ENCODE measurements at places on chromosomes 7 and 10.

- no peak for DNase-seq
Measured at GRCh38 chr7:99563650-99564049, 5.2 kb downstream of the ZNF655 start.

- no peak for DNase-seq
Measured at GRCh38 chr10:50600831-50601477, 22.8 kb downstream of the SGMS1 start.

GRCh38 chr7:34090816-34091215 lies 185.5 kb downstream of the BMPER start:
- no peak for DNase-seq

DNA sequence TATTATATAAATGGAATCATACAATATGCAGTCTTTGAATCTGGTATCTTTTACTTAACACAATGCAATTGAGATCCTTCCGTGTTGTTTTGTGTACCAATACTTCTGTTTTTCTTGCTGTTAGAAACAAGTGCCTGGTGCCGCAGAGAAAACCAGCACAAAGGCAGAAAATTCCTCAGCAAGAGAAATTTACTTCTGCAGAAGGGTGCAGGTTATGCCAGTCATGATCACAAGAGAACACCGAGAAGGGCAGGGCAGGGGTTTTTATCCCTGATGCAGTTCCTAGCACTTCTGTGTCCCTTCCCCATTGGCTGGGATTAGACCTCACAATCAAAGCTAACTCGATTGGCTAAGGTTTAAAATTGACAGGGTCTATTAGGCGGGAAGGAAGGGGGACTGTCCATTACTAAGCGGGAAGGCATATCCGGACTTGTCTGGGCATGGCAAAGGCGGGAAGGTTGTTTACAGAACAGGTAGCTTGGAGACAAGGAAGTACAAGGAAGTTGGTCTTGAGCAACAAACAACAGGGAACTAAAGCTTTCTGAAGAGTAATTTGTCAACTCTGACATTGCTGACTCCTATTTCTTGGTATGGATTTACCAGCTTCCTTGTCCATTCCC lies 2.4 kb upstream of the ZNF33B start:
- no peak for DNase-seq

GRCh38 chr7:102434039-102434486 lies 688 bp downstream of the ORAI2 start:
- DNase-seq, result no peak

GRCh38 chr7:38973760-38974159 lies 3.9 kb upstream of the POU6F2 start:
- no peak for DNase-seq

DNA sequence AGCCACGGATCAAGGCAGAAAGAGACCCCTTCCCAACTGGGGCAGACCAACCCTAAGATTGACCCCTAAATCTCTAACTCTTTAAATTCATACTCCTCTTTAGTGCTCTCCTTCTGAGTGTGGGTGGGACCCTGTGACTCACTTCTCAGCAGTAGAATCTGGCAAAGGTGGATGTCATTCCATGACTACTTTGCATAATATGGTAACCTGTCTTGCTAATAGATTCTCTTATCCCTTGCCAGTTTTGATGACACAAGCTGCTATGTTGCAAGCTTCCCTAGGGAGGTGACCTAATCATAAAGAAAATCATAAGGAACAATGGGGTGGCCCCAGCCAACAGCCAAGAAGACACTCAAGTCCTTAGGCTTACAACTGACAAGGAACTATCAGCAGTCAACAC lies 155.4 kb upstream of the VWC2 start:
- DNase-seq, result no peak

GRCh38 chr7:135162382-135163001 lies 8.0 kb downstream of the CYREN start:
- no peak for DNase-seq

- DNase-seq, result no peak
Measured at GRCh38 chr10:123639131-123639530, 27.0 kb upstream of the GPR26 start.

All from globus pallidus (tissue), 1 donor.